ENCODE measurements at places on chromosomes 7 and 10.

DNA sequence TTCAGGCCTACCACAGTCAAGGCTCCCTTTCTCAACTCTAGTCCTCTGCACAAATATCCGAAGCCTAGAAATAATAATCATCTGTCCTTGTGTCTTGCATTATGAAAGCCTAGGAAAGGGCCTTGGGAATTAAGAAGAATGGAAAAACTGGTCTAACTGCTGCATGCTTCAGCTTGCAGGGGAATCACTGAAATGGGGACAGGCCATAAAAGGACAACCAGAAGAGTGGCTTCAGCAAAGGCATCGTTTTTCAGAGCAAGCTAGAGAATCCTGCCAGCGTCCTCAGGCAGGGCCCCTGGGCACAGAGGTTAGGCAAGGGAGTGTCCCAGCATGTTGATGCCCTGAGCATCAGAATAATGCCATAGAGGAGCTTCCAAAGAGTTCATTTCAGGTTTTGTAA, 13.2 kb downstream of the ERVW-1 start:
- no peak for DNase-seq

DNA sequence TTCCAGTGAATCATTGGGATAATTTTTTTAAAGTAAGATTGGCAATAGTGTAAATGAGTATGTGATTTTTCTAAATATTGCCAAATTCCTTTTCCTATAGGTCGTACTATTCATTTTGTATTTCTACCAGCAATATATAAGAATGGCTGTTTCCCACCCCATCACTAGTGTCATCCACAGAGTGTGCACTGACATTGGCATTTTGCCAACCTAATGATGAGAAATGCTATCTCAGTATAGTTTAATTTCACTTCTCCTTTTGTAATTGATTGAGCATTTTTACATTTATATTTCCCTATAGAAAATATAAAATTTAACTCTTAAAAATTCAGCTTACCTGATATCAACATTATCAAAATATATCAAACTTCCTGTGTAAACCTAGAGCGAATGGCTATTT, 17.6 kb upstream of the TMEM26 start:
- DNase-seq: no peak

GRCh38 chr7:28130277-28130676, 50.3 kb downstream of the JAZF1 start:
- DNase-seq: no peak

DNA sequence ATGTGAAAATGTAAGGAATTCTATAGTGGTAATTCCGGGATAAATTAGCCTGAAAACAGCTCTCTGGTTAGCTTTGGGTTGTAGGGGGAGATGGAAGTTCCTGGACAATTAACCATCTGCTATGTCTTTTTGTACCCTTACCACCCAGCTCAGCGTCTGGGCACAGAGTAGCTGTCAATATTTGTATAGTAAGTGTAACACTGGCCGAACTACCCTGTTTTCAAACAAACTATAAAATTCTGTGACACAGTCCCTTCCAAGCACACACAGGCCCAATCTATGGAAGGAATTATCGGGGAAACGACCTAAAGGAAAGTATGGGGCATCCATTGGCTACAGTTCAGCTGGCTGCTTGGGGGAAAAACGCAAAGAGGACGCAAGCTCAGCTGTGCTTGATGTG, 869 bp upstream of the LHFPL3 start:
- DNase-seq: no peak

GRCh38 chr10:132257271-132257670, 50.5 kb downstream of the STK32C start:
- DNase-seq: peak; percentile 10

DNA sequence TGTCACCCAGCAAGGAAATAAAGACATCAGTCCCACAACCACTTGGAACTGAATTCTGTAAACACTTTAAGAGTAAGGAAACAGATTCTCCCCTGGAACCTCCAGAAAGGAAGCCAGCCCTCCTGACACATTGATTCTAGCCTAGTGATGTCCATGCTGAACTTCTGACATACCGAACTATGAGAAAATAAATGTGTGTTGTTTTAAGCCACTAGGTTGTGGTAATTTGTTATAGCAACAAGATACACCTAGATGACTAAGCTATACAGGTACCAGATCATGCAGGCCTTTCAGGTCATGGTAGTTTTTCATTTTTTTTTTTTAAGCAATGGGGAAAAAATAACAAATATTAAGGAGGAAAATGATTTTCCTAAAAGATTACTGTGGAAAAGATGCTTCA, 37.6 kb upstream of the LRRTM3 start:
- DNase-seq: no peak

DNA sequence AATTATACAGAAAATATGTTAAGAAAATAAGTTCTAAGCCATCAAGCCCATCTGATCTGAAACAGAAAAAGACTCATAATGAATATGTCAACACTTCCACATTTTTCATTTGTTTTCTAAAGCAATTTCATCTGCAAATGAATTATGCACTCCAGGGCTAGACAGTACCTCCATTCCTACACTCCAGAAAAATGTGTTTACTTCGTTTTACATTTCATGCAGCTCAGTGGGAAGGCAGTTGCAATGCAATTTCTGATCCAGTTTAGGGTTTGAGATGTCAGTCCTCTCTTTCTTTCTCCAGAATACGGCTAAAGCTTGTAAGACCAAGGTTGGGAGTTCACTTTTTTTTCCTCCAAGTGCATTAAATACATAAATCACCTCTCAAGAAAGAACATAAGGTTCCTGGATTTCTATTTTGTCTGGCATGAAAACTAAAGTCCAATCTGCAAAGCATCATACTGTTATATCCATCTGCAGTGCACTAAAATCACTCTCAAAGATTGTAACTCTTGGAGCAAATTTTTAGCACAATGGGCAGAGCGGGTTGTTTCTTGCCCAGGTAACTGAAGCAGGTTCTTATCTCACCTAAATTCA, 348.8 kb upstream of the C7orf33 start:
- DNase-seq: no peak

- DNase-seq: no peak
Observed at GRCh38 chr10:114550756-114551635, 107.1 kb downstream of the ABLIM1 start.

DNA sequence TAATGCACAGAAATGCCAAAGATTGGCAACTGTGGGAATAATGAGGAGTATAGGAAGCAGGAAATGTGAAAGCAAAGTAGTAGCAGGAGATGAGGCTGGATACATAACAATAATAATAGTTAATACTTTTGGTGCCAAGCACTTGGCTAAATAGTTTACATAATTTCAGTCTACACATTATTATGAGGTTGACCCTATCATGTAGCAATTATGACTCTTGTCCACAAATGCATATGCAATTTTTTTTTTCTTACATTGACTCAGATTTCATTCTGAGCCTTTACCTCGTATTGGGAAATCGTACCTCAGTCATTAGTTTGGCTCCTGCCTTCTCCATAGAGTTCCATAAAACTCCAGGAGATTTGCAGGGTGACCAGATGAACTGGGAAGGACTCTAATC, 219.9 kb downstream of the SUGCT start:
- DNase-seq: no peak

DNA sequence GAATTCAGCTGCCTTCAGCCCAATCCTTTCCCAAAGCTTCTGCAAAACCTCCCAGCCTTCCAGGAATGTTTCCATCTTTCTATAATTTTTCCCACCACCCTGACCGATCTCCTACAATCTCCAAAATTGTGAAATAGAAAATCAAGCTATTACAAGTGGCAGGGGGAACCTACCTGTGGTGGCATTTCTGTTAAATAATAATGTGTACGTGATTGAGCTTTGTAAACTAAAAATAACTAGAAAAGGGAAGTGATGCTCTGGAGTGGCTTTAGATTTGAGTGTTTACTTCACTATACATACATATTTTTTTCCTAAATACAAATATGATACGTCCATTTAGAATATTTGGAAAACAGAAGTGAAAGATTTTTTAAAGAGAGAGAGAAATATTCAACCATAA, 593.6 kb downstream of the GRM8 start:
- no peak for DNase-seq

DNA sequence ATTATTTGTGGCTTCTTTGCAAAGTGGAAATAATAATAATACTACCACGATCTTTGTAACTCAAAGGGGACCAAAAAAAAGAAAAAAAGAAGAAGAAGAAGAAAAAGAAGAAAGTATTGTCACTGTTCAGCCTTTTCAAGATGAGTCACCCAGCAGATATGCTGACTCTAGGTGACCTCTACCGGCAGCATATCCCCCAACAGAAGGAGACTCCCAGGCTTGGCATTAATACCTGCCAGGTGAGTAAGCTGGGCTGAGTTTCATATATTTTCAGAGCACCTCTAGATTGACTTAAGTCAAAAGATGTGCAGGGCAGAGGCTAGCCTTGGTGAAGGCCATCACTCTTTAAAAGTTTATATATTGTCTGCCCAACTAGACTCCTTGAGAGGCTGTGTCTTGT, 30.4 kb upstream of the GPR26 start:
- DNase-seq: no peak

DNA sequence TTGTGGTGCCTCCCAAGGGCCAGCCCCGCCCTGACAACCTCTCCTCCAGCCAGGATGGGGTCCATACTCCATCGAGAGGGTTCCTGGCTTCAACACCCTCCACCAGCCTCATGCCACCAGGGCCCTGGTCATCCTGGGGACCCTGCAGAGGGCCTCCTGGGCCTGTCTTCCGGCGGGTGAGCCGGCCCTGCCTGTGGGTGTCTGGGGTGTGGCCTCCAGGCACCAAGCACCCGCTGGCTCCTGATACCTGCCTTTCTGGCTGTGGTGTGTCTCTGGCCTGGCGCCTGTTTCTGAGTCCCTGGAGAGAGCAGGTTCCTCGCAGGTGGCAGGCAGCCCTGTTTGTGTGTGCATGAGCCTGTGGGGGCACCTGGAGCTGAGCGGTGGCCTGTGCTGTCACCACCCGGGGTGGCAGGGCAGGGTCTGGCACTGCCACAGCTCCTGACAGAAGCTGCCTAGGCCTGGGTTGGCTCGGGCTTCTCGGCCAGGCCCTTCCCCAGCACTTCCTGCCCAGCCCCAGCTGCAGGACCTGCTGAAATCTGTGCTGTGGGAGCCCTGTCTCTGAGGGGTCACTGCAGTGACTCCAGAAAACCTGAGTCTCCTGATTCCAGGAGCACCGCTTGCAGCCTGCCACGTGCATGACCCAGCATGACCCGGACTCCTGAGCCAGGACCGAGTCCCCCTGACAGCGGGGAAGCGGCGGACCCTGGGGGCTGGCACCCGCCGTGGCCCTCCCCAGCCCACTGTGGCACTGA, 18.4 kb downstream of the ADAM8 start:
- no peak for DNase-seq

GRCh38 chr10:77600640-77601039, 37.0 kb downstream of the KCNMA1 start:
- DNase-seq: no peak

DNA sequence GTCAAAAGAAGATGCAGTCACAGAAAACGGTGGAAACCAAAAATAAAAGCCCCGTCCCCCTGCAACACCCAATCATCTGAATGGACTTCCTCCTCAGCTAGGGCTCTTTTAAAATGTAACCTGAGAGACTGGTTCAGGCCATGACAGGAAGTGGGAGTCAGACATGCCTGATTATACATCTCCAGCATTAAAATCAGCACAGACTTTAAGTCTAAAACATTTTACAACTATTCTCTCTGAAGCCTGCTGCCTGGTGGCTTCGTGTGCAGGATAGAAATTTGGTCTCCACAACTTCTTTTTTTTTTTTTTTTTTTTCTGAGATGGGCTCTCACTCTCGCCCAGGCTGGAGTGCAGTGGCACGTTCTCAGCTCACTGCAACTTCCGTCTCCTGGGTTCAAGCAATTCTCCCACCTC, 30.3 kb downstream of the HACD1 start:
- DNase-seq: no peak

DNA sequence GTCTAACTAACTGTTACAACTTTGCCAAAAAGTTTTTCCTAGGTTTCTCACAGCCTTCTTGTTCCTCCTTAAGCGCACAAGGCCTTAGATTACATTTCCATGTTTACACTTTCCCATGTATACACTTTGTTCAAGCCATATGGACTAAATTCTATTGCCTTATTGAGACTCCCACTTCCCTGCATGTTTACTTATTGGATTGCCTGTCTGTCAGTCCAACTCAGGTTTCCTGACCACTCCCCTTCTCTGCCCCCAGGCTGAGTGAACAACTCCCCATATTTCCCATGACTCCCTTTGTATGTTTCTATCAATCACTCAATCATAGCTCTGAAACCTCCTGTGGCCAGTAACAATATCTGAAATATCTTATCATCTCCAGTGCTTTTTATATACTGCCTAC, 43.0 kb downstream of the SLC25A40 start:
- DNase-seq: no peak

DNA sequence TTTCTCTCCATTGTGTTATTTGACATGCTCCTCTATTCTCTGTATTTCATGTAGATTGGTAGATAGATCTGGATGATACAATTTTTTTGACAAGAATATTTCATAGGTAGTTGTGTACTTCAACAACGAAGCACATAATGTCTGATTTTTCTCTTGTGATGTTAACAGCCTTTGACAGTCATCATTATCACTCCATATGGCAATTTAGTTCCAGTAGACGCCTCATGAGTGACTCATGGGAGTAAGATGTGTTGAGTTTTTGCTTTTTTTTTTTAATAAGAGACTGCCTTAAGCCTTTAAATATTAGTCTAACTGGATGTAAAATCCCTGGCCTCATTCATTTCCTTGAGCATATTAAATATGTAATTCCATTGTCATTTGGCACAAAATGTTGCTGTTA, 123.5 kb upstream of the ZNF32 start:
- no peak for DNase-seq

- DNase-seq: no peak
Observed at GRCh38 chr7:155816996-155817395, 4.7 kb upstream of the SHH start.

- no peak for DNase-seq
Observed at GRCh38 chr7:122316467-122317388, 12.2 kb upstream of the FEZF1 start.

DNA sequence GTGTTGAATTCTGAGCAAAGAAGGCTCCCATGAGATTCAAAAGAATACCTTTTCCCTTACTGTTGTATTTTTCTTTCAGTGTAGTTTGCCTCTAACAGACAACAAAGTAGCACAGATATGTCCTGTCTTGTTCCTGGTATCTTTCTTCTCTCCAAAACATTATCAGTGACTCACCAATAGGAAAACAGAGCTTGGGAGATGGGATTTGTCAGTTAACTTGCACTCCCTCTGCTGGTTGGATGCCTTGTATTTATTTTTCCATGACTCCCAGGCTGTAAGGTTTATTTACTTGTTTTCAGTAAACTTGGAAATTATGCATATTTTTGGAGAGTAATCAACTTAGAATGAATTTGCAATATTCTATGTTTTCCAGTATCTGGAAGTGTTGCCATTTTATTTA, 129.7 kb downstream of the SAMD9 start:
- no peak for DNase-seq
